Erythroblast (primary cell): ENCODE measurements at places on chromosomes 16 and 17.

DNA sequence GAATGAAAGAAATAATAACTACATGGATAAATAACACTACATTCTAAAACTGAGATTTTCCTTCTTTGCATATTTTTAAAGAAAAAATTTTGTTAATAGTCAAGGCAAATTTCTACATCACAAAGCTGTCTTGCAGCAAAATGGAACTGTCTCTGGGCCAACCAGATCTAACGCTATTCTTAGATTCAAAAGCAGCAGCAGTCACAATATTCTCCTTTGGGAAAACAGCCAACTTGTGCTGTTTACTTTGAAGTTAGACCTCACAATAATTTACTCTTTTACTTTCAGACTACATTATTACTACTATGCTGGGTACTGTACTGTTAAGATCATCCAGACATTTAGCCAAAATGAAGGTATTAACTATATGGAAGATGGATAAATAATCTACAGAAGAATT, 189.1 kb downstream of the CEP112 start:
- DNase-seq, result no peak

- peak; percentile 87 for DNase-seq
Observed at GRCh38 chr17:46212634-46213435, 19.6 kb upstream of the KANSL1 start.

- no peak for DNase-seq
Observed at GRCh38 chr16:85360323-85361277, 248.3 kb upstream of the CIBAR2 start.

DNA sequence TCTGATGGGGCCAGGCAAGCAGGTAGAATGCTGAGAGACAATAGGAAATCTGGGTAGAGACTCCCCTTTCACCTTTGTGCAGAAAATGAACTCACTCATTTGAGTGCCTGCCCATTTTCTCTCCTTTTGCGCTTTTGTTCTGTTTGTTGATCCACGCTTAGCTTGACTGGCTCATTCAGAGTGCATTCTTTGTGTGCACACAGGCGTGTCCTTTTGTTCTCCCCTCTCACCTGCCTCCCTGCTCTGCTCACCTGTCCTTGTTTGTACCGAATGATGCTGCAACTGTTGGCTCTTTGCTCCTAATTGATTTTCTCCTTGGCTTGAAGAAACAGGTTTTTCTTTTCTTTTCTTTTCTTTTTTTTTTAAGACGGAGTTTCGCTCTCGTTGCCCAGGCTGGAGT, 15.8 kb downstream of the PGS1 start:
- no peak for DNase-seq

DNA sequence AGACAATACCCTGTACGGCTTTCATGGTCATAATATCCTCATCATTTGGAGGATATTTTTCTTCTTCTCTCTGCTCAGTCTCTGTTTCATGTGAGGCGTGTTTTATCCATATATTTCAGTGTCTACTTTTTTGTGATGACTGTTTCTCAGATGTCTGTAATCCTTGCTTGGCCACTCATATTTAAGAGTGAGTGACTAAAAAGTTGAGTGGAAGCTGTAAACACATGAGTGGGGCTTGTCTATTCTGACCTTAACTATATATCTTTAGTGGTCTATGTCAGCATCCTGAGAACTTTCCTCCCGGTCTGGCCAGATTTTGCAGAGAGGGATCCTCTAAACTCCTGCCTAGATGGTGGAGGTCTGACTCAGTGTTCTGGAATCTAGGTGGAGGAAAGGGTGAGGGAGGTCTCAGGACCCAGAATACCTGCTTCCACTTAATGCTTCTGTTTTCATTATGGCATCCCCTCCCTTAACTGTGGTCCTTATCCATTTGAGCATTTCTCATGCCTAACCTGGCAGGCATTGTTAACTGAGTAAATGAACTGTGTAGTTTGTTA, 6.0 kb downstream of the DDX19B start:
- DNase-seq, result no peak

DNA sequence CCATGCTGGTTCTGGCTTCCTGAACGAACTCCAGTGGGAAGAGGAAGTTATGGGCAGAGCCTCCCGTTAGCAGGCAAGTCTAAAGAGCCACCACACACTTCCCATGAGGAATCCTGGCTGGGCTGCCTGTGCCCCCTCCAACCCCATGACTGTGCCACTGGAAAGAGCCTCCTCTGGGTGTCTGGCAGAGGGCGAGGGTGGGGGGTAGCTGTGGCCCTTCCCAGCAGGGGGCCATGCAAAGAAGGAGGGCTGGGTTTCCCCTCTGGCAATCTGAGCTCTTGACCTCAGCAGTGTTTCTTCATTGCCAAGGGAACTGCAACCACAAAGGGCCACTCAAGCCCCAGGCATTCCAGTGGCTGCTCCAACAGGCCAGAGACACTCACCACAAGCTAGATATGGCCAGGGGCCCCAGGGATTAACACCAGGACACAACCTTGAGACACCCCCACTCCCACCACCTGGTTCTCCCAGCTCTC, 1.7 kb upstream of the RRAD start:
- DNase-seq, result no peak

DNA sequence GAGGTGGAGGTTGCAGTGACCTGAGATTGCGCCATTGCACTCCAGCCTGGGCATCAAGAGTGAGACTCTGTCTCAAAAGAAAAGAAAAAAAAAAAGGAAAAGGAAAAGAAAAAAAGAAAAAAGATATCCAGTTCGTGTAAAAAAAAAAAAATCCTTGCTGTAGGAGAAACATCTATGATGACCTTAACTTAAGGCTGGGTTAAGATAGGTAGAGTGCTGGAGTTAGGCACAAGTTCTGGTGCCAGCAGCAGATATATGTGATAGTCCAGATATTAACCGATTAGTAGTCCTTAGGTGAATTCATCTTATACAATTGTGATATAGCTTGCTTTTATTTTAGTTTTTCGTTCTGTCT, 17.2 kb downstream of the PSMD11 start:
- DNase-seq, result no peak

GRCh38 chr16:29687755-29688154, 8.8 kb downstream of the QPRT start:
- no peak for DNase-seq

DNA sequence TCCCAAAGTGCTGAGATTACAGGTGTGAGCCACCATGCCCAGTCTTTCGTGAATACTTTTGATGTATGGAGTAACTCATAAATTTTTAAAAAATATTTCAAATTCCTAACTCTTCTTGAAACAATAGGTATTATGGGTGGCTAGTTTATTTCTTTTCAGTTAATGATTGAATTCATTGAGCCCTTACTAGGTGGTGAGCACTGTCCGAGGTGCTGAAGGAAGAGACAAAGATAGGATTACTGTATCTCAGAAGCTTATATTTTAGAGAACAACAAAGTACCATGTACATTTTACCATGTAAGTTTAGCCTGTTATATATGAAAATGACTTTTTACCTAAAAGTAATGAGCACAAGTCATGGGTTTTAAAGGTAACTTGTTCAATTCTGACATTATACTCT, 418.3 kb downstream of the NPIPA7 start:
- no peak for DNase-seq

GRCh38 chr16:70706948-70707465, 21.2 kb upstream of the MTSS2 start:
- no peak for DNase-seq

GRCh38 chr17:46948544-46948943, 25.6 kb downstream of the GOSR2 start:
- DNase-seq, result no peak

- DNase-seq, result no peak
Observed at GRCh38 chr16:15714393-15715172, 64.5 kb downstream of the NDE1 start.

DNA sequence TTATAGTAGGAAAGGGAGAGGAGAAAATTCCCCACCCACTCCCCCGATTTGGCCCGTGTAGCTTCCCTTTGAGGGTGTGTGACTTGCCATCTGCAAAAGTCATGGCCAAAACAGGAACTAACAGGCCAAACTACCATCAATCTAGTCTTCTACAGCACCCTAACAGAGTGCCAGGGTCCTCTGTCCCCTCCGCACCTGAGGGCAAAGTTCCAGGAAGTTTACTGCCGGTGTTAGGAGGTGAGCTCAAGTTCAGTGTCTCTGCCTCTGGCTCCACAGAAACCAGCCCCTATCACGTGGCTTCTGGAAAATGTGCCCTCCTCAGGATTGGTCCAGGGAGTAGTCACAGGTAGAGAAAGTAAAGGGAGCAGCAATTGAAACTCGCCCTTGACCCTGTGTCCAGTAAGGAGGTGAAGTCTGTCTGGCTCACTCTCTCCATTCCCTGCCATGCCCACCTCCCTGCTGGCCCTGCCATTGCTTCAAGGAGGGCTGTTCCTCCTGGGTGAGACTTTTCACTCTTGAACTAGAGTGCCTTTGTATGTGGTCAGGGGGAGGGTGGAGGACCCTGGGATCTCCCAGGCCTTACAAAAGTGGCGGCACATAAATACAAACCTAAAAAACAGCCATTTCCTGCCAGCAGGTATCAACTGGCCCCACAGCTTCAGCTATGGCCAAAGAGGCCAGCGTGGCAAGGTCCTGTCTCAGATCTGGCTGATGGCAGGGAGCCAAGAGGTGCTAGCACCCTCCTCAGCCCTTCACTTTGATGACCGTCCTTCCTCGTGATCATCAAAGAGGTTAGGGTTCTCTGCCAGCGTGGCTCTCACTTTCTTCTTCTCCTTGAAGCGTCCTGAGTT, 5.3 kb downstream of the PRR15L start:
- DNase-seq, result no peak

GRCh38 chr17:57455063-57455914, 199.0 kb downstream of the MSI2 start:
- no peak for DNase-seq

GRCh38 chr17:58415371-58416055, 1.8 kb downstream of the RNF43 start:
- no peak for DNase-seq

DNA sequence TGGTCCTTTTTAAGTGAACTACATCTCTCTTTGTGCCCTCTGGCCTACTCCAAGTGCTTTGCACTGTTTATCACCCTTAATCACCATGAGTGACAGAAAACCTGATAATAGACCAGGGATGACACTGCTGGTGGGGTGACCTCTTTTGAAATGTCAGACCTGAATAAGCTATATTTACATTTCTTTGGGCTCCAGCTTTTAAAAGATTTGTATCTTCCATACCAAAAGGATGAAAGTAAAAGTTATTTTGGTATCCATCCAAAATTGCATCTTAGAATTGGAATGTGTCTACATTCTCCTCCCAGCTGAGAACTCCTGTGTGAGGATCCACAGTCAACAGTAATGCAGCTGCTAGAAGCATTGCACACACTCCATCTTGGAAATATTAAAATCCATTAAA, 370.0 kb downstream of the CDH11 start:
- DNase-seq, result no peak

DNA sequence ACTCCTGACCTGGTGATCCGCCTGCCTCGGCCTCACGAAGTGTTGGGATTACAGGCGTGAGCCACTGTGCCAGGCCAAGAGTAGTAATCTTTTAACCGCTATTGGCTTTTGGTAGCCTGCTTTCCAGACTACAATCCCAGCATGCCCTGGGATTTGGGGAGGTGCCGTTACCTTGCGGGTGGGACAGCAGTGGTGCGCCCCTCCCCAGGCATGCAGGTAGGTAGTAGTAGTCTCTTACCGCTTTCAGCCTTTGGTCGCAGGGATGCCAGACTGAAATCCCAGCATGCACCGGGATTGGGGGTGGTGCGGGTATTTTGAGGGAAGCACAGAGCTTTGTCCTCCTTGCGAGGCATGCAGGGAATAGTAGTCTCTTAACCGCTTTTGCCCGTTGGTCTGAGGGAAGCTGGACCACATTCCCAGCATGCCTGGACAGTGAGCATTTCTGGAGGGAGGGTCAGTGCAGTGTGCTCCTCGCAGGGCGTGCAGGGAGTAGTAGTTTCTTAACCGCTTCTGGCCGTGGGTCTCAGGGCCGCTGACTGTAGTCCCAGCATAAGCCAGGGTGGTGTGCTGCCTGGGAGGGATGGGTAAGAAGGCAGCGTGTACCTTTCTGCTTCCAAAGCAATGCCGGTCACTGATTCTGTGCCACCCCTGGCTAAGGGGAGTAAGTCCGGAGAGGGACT, 1686.8 kb downstream of the TP53TG3F start:
- no peak for DNase-seq

GRCh38 chr17:49600949-49601348, 25.3 kb downstream of the NXPH3 start:
- no peak for DNase-seq

GRCh38 chr16:87255866-87256265, 61.3 kb downstream of the C16orf95 start:
- DNase-seq, result no peak

GRCh38 chr17:28497931-28498330, 8.2 kb upstream of the FOXN1 start:
- DNase-seq, result no peak

DNA sequence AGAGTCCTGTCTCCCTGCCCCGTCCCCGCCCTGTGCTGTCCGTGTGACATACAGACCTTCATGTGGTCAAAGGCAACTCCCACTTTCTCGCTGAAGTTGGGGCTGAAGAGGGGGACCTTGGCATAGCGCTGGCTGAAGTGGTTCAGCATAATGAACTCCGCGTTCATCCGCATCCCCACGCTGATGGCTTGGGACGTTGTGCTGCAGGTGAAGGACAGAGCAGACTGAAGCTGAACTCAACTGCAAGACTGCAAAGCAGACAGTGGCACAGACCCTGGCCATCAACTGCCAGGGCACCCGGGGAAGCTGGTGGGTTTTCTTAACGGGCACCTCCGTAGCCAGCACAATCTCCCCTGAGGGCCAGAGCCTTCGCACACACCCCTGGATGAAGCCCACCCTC, 24.2 kb downstream of the ELAC2 start:
- no peak for DNase-seq

DNA sequence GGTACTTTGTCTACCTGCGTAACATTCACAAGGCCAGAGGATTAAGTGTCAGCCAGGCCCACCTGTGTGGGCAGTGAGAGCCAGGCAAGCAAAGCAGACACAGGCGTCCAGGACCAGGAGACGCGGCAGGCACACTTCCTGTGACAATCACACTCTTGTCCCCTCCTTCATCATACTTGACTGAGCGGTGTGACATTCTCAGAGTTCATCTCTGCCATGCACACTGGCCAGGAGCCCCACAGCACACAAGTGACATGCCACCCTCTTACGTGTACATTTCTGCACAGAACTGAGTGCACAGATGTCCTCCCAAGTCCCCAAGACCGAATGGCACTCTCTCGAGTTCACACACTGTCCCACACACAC, 8.7 kb downstream of the PPP1R9B start:
- no peak for DNase-seq

DNA sequence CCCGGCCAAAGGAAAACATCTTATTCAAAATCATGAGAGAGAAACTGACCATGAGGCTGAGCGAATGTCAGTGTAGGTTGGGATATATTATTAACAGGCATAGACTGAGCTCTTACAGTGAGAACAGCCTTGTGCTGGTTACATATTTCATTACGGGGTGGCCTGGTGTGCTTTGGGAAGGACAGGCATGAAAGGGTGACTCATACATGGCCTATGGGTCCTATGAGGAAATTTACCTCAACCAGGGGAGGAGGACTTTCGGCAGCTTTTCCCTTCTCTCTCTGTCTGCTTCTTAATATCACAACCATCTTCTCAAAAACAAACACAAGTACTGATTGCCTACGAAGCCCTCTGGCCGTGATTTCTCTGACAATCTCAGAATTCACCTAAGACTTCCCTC, 579.1 kb downstream of the CDH13 start:
- no peak for DNase-seq
